CD8-positive, alpha-beta memory T cell (primary cell): ENCODE measurements at places on chromosomes 6 and 20.

- DNase-seq, result no peak
These were observed 133.8 kb downstream of the GMPR start for GRCh38 chr6:16372029-16372776.

DNA sequence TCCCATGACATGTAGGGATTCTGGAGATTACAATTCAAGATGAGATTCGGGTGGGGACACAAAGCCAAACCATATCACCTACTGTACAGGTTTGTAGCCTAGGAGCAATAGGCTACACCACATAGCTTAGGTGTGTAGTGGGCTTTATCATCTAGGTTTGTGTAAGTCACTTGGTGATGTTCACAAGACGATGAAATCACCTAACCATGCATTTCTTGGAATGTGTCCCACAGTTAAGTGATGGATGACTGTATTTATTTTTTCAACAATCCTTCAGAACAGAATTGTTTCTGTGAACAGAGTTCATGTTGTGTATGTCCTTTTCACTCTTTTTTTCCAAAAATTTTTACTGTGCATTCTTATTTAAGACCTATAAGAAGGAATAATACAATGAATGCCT is 76.1 kb downstream of the DTD1 start:
- no peak for DNase-seq

GRCh38 chr20:51077686-51078060 is 54.8 kb upstream of the KCNG1 start:
- no peak for DNase-seq

DNA sequence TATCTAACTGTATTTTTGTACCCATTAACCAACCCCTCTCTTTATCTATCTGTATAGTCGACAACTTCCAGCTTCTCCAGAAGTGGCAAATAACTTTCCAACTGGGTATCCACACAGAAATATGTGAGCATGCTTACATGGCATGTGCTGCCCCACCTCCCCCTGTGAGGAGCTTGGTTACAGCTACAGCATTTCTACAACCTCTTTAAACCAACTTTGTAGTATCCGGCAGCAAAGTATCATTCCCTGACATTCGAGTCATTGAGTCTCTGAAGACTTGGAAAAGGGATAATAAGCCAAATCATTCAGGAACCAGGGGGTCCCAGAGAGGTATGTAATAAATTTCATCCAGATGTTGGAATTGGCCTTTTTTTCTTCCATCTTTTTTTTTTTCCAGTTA is 48.2 kb upstream of the ASIP start:
- no peak for DNase-seq

DNA sequence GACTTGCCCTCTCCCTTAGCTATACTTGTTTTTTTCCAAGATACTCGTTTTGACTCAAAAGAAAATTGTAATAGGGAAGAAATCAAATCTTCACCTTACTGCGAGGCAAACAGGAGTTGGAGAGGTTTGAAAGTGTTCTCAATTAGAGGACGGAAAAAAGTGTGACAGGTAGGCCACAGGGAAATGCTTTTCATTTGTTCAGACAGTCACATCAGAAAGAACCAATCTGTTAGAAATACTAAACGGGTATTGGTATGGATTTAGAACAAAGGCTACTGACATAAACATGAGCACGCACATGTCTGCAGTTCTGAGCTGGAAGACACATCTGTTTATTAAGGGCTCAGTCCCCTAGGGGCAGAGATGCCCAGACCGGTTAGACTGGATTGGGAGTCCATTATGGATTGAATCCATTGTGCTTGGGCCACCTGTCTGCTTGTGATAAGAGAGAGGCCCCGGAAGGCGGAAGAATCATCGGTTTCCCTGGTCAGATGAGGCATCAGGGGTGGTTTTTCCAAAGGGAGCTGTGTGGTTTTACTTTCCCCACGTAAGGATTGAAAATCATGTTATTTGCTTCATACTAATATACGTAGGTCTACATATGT is 220.9 kb upstream of the MYLIP start:
- no peak for DNase-seq

GRCh38 chr6:144148886-144149285 is 1.4 kb upstream of the STX11 start:
- no peak for DNase-seq
